ENCODE measurements at places on chromosomes 12 and 14. TPM values are rescaled to one million over a fixed set of nuclear protein-coding genes. Genes with fewer than 3 reads are reported as not detected.

- no peaks in the 10 kb centered on the region for H3K36me3 ChIP-seq
- no peak overlapping the region for H3K4me3 ChIP-seq
- H3K27ac ChIP-seq, result no peak overlapping the region
- peaks cover 7% of the 10 kb centered on the region for H3K27me3 ChIP-seq
- no peak for DNase-seq
These were observed 9.1 kb downstream of the LRRK2 start for GRCh38 chr12:40233741-40234367.

DNA sequence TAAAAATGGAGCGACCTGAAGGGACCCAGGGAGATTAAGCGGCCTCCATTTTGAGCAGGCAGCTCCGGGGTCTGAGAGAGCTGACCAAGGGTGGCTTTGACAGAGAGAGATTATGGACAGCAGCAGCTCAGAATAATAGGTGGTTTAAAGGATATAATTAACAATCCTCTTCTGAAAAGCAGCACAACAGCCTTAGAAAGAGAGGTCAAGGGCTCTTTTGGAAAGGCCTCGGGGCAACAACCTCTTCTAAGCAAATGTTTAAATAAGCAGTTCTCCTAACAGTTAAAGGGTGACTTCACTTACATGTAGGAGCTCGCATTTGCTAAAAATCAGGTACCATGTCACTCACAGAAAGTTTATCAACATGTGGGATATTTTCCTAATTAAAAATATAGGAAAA, 87.2 kb upstream of the FRMD6 start:
- H3K27ac ChIP-seq, result no peak overlapping the region
- H3K4me1 ChIP-seq, result peaks cover 27% of the 10 kb centered on the region
- H3K4me3 ChIP-seq, result no peak overlapping the region
- DNase-seq, result no peak

GRCh38 chr12:85266356-85266755, 13.7 kb upstream of the ALX1 start:
- H3K4me3 ChIP-seq, result no peak overlapping the region
- H3K36me3 ChIP-seq, result no peaks in the 10 kb centered on the region
- H3K27me3 ChIP-seq, result no peaks in the 10 kb centered on the region
- no peaks in the 10 kb centered on the region for H3K4me1 ChIP-seq

- H3K27ac ChIP-seq, result no peak within 1 kb of the TSS
- no peak within 1 kb of the TSS for H3K4me3 ChIP-seq
- H3K27me3 ChIP-seq, result peaks cover 36% of the 10 kb centered on the region
- H3K4me1 ChIP-seq, result peaks cover 4% of the 10 kb centered on the region
- H3K36me3 ChIP-seq, result no peaks in the 10 kb centered on the region
- peak; percentile 65 for DNase-seq
These were observed at the start of gene CHGA for GRCh38 chr14:92922883-92923743. TSS of gene CHGA (plus strand) at chr14:92923150. CDS start at chr14:92923360, 210 bp downstream.

The SUOX gene
- 2.2 TPM for total RNA-seq

The DEGS2 gene
- total RNA-seq, result 0.99 TPM

The ADGRD1 gene
- not detected for total RNA-seq
